SW 1271 (cell line): ENCODE measurements at places on chromosomes 1 and 21.

DNA sequence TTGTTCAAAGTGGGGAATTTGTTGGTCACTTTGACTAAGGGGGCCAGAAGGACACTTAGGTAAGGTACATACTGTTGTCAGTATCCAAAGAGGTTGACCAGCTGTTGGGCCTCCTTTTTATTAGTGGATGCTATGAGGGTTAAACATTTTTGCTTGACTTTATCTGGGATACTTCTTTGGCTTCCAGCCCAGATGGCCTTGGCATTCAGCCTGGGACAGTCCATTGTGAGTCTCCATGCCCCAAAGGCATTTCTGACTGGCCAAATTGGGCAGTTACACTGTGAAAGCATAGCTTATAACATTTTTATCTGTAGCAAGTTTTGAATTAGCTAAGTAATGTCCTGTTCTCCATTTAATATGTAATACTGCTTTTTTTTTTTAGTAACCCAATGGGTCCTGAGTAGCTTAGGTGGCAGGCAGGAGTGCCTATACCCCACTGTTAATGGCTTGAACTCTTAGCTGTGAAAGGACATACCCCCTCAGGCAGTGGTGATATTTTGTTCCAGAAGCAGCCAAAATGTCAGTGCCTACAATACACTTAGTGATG, 35.4 kb upstream of the CD1D start:
- no peak for DNase-seq

DNA sequence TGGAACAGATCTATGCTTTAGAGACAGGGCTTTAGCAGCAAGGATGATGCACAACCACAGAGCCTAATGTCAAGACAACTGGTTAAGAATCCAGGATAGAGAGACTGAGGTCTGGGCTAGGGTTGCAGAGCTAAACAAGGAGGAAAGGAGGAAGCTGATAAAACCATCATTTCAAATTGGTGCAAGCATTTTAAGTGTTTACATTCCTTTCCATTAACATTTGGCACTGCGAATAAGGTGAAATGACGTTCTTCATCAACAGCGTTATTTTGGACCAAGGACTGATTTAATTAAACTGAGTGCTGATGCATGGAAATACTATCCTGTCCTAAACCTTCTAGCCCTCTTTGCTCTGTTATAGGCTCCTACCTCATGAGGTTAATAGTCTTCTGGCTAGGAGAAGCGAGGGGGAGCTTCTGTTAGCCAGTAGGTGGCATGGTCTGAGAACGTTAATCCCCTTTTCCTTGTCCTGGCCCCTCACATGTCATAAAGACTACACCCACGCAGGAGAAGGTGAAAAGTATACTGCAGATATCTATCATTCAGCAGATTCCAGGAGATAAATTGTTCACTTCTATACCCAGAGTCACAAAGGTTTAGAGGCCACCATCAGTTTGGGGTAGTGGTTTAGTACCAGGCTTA, 7.6 kb upstream of the C1orf21 start:
- no peak for DNase-seq

DNA sequence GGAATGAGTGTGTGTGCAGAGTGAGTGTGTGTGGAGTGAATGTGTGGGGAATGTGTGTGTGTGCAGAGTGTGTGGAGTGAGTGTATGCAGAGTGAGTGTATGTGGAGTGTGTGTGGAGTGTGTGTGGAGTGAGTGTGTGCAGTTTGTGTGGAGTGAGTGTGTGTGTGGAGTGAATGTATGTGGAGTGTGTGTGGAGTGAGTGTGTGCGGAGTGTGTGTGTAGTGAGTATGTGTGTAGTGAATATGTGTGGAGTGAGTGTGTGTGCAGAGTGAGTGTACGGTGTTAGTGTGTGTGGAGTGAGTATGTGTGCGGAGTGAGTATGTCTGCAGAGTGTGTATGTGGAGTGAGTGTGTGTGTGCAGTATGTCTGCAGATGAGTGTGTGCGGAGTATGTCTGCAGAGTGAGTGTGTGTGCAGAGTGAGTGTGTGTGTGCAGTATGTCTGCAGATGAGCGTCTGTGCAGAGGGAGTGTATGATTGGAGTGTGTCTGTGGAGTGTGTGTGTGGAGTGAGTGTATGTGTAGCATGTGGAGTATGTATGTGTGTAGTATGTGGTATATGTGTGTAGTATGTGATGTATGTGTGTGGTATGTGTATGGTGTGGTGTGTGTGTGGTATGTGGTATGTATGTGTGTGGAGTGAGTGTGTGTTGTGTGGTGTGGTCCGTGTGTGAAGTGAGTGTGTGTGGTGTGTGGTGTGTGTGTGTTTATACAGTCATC, 59.7 kb upstream of the CLDN14 start:
- DNase-seq: no peak

DNA sequence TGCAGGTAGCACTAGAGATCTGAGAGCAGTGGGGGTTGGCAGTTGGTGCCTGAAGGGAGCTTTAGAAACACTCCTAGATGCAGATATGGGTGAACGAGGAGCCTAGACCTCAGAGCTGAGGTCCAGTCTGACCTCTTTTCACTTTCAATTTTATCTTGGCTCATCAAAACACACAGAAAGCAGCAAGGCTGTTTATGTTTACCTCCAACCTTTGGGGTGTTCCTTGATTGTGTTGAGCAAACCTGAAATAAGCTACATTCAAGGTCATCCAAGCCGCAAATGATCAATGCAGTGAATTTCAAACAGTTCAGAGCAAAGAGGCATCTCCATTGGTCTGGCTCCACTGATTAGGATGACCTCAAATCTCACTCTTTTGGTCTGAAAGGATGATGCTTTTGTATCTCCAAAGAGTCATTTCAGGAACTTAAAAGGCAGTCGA, 1.3 kb downstream of the LY9 start:
- DNase-seq: no peak

DNA sequence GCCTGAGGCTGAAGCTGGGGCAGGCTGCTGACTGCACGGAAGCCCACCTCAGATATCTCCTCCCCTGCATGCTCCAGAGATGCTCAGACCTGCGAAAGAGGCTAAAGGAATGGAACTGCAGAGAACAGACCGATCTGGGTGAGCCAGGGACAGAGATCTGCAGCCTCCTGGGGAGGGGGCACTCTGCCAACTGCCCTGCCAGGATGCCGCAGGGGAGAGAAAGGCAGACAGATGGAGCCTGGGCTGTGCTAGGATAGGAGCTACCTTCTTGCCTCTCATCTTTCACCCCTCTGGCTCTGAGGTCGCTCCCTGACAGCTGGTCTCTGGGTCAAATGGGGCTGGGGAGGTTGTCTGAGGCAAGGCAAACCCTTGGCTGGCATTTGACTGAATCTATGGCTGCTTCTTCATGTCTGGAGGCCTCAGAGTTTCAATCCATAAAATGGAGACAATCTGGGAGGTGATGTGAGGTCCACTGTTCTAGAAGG, 238.2 kb downstream of the GRIK3 start:
- DNase-seq: no peak

- DNase-seq: no peak
Measured at GRCh38 chr1:30304080-30304479, 419.3 kb downstream of the MATN1 start.

- DNase-seq: no peak
Measured at GRCh38 chr1:206992790-206993189, 22.5 kb upstream of the FCAMR start.

- no peak for DNase-seq
Measured at GRCh38 chr21:33360281-33360680, 35.5 kb downstream of the IFNAR1 start.

- no peak for DNase-seq
Measured at GRCh38 chr21:38807986-38808385, 2.3 kb downstream of the ETS2 start.
